ENCODE measurements at places on chromosomes 2 and 18.

- DNase-seq = no peak
Measured at GRCh38 chr18:56238576-56238975, 399.8 kb downstream of the TXNL1 start.

DNA sequence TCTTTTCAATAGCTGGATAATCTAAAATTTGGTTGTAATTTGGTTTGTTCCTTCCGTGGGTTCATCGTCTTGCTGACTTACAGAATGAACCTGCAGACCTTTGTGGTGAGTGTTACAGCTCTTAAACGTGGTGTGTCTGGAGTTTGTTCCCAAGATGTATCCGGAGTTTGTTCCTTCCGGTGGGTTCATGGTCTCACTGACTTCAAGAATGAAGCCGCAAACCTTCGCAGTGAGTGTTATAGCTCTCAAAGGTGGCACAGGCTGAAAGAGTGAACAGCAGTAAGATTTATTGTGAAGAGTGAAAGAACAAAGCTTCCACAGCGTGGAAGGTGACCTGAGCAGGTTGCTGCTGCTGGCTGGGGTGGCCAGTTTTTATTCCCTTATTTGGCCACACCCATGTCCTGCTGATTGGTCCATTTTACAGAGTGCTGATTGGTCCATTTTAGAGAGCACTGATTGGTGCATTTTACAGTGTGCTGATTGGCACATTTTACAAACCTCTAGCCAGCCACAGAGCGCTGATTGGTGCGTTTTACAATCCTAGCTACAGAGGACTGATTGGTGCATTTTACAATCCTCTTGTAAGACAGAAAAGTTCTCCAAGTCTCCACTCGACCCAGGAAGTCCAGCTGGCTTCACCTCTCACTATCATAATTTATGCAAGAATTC is 16.6 kb downstream of the RALB start:
- DNase-seq = no peak

DNA sequence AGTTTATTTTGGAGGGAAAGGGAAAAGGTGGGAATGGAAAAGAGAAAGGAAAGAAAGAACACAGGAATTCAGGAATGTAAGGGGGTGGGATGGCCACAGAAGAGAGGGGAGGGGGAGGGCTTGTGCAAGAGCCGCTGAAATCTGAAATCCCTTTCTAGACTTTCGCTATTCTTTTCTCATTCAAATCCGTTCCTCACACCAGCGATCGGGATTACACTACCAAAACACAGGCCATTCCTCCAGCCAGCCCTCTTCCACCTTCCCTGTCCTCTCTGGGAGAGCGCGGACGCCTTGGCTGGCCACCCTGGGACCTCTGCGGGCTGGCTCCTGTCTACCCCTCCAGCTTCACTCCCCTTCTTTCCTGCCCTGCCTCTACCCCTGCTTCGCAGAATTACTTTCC is 102.3 kb downstream of the CDCA7 start:
- no peak for DNase-seq

DNA sequence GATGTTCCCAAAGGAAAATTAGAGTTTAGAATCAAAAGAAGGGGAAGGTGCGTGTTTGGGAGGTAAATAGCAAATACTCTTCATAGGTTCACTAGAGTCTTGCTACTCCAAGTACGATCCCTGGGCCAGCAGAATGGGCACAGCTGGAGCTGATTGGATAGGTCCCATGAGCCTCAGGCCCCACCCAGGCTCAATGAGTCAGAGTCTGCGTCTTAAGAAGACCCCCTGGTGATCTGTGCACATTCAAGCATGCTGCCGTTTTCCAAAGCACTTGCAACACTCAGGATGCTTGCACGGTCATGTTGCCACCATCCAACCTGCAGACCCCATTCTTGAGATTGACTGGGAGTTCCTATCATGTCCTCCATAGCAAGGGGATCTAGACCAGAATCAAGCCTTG is 40.5 kb downstream of the ABCG8 start:
- DNase-seq = no peak

DNA sequence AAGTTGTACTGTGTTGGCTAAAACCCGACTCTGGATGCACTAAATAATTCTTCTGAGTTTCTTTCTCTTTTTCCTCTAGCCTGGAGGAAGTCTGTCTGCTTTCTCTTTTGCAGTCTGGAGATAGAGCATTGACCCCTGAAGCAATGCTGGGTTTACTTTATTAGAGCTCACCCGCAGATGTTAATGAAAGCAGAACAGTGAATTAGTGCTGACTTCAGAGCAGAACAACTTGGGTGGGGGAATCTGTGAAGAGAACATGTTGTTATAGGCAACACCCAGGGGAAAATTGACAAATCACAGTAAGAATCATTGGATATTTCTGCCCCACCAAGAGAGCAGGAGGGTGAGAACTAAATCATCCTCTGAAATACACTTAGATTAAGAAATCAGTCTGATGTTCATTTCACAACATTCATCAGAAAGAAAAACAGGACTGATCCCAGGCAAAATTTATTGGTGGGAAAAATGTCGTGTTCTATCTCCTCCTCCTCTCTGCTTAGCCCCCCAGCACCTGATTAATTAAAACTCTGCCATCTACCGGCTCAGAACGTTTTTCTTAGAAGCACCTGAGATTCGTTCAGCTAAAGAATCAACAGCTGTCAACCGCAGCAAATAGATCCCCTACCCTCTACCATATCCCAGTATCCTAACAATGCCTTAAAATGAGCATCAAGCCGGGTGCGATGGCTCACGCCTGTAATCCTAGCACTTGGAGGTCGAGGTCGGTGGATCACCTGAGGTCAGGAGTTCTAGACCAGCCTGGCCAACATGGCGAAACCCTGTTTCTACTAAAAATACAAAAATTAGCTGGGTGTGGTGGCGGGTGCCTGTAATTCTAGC is 165.1 kb downstream of the FMNL2 start:
- no peak for DNase-seq

GRCh38 chr2:83565626-83566025 is 893.5 kb downstream of the SUCLG1 start:
- no peak for DNase-seq

DNA sequence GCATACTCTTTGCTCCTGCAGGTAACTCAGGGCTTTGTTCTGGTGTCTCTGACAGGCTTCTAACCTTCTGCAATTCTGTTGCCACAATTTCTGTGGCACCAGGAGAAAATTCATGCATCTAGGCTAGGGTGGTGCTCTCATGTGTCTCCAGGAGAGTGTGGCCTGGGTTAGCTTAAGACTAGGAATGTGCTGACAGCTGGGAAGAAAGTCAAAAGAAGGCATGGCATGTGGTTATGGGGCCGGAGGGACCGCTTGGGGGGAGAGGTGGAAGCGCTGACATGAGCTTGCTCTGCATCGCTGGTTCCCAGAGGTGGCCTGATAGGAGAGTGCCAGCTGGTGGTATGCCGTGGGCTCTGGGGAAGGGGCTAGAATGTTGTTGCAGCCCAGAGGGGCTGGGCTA is 173.3 kb upstream of the TNP1 start:
- DNase-seq = no peak

DNA sequence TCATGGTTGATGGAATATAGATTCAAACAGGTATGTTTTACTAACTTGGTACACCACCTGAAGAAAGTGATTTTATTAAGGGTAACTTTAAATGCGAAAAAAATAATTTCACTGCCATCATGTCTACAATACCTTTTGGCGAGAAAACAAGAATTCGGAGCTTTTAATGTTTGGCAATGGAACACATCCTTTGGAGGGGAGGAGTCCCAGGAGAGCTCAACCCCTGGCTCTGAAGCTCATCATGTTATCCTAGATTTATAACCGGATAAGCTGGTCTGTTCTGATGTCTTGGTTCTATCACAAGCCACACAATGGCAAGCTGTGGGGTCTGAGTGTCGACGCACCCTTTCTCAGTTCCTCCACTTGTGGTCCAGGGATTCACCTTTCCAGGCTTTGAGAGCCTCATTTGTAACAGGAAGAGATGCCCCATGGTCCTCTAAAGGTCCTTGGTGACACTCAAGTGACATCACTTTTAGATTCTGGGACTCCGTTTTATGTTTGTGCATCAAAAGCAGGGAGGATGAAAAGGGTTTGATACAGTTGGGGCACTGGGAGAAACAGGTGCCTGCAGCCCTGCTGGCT is 172.7 kb downstream of the BCL2 start:
- no peak for DNase-seq

- DNase-seq = no peak
Measured at GRCh38 chr2:27710640-27711430, 47.1 kb downstream of the SLC4A1AP start.

GRCh38 chr2:152465541-152465940 is 130.6 kb downstream of the FMNL2 start:
- no peak for DNase-seq

DNA sequence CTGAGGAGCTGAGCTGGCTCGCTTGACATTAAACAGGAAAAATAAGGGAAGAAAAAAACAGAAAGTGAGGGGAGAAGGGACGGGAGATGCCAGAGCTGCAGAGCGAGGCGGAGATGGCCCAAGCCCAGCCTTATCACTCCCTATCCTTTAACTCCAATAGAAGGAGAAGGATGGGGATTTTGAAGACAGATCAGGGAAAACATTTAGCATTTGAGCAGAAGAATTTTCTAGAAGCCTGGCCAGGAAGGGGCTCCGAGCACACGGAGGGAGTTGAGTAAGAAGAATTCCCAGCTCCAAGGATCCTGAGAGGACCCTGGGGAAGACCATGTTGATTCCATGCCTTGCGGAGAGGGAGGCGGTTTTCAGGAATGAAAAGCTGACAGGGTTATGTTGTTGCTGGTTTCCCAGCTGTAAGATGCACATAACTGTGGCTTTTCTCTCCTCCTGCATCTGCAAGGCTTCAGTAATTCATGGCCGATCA is 35.6 kb downstream of the TWIST2 start:
- no peak for DNase-seq

GRCh38 chr2:105950521-105951383 is 206.0 kb downstream of the NCK2 start:
- no peak for DNase-seq

DNA sequence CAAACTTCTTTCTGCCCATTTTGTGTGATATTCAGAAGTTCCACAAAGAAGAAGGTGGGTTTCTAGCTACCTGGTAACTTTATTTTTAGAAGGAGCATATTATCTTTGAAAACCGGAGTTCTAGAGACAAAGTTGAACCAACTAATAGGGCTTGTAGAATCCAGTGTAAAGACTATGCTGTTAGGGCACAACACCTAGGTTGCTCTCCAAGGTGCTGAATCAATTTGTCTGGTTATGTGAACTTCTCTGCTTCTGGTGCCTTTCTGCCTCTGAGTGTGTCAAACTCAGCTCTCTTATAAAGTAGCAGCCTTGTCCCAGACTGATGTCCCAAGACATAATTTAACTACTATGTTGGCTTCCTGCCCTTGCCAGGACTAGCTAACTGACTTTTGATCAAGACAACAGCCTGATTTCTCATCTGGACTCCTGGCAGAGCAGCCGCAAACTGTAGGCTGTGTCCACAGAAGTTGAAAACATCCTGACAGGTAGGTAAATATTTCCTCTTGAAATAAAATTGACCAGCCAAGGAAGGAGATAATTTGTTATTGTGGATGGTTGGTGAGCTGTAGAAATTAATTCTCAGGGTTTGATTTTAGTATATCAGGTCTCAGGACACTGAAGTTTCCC is 119.4 kb downstream of the CYRIA start:
- DNase-seq = no peak

Data from central memory CD4-positive, alpha-beta T cell (primary cell).